Heart right ventricle (tissue), 16 donors: ENCODE measurements at places on chromosomes 13 and 19. TPM values are rescaled to one million over a fixed set of nuclear protein-coding genes. Genes with fewer than 3 reads are reported as not detected.
A peak's percentile ranks its signal among the peaks of the same experiment; 100 is the strongest.

Gene OR7A17
- not detected for polyA plus RNA-seq

Gene SLC25A41
- polyA plus RNA-seq: 1.4 TPM

Gene ZNF527
- polyA plus RNA-seq: 2.5 TPM

Gene TMPRSS9
- not detected for polyA plus RNA-seq

Gene MYO1F
- 7.7 TPM for polyA plus RNA-seq

GRCh38 chr19:28619816-28620429 lies 593.0 kb downstream of the UQCRFS1 start:
- DNase-seq: no peak

- DNase-seq: no peak
These were observed 1251.9 kb upstream of the SLC10A2 start for GRCh38 chr13:104318121-104318520.

DNA sequence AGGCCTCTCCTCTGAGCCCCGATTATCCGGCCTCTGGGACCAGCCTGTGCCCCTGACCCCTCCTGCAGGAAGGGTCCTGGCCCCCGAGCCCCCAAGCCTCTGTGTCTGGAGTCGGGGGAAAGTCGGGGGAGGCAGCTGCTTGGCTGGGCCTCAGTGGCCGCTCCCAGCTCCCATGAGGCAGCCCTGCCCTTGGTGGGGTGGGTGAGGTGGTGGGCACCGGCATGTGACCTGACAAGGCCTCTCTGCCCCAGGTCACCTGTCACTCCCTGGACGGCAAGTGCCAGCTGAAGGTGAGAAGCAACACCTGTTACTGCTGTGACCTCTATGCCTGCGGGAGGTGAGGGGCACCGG lies 41.5 kb downstream of the TMEM255B start:
- no peak for DNase-seq

DNA sequence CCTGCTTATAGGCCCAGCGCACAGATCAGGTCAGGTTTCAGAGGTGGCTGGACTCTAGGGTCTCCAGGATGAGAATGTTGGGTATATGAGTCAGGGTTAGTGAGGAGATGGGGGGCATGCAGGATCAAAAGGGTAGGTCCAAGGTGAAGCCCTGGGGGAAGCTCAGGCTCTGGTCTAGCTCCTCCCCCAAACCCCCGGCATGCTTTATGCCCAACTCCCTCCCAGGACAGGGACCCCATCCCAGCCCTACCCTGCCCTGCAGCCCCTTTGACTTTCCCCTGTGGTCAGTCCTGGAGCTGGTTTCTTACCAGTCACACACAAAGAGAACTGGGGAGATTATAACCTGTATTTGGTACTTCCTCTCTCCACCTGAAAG lies 9.8 kb upstream of the CEACAM18 start:
- no peak for DNase-seq

- DNase-seq: no peak
These were observed 119.1 kb downstream of the KLF12 start for GRCh38 chr13:74015137-74015536.

- DNase-seq: no peak
These were observed 43.1 kb upstream of the STARD13 start for GRCh38 chr13:33328701-33329100.

GRCh38 chr19:51466723-51467122 lies 8.5 kb upstream of the SIGLEC8 start:
- no peak for DNase-seq

DNA sequence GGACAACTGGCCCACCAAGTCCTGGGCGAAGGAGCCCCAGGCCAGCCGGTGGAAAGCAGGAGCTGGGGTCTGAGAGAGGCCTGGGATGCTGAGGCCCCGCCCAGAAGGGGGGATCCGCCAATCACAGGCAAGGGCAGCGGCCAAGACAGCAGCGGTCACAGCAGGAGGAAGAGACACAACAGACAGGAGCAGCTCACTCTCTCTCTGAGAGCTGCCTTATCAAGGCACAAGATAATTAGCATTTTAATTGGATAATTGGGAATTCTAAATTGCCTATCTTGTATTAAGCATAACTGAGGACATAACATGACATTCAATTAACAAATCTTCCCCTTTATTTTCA lies 46.2 kb downstream of the CEBPG start:
- DNase-seq: no peak

DNA sequence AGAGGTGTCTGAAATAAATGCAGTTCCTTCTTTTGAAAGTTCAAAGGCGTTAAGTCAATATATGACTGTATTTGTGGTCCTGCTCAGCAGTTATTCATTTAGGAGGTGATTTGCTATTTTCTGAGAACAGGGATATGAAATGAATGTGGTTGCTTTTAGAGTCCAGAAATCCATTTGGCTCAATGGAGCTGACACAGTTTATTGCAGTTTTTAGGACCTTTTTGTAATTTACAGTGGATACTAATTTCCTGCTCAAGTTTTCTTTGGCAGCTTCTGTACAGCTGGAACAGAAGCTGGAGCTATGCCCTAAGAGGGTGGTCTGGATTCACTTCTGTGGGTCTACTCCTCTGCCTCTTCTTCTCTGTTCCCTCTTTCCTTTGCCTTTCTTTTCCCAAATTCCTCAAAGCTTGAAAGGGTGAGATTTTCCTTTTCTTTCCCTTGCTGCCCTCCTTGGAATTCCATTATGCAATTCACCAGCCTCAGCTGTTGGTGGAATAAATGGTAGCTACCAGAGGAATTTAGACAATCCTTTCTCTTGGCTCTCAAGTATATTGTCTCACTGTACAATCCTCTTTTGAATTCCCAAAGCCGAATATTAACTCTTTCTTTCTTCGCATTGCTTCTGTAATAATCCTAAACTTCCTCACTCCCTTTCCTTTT lies 39.9 kb downstream of the ITGBL1 start:
- DNase-seq: no peak

DNA sequence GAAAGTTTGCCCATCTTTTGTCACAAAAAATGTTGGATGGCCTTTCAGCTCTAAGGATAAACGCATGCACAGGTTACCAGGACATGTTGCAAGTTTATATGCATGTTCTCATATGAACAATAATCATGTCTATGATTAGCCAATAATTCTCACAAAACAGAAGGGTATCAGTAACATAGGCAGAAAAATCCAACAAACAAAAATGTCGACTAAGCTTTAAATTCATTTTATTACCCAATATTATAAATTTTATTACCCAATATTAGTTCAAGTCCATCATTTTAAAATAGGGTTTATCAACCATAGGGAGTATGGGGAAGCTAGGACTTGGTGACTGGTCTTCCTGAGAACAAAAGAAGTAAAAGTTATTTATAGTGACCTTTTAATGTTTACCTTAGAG lies 93.1 kb downstream of the ENOX1 start:
- DNase-seq: no peak

DNA sequence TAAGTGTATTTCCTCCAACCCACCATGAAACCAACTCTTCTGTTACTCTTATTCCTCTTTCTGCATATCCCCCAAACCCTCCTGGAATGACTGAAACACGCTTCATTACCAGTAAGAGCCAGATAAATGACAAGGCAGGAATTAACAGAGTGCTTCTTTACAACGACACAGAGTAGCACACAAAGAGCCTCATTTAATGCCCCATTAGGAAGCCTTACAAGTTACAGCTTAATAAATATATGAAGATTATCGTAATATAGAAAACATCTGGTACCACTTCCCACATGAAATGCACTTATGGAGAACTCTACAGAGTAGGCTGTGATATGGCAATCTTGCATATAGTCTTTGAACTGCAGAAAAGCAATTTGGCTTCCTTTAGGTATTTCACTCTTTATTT lies 116.8 kb downstream of the ENOX1 start:
- DNase-seq: no peak

DNA sequence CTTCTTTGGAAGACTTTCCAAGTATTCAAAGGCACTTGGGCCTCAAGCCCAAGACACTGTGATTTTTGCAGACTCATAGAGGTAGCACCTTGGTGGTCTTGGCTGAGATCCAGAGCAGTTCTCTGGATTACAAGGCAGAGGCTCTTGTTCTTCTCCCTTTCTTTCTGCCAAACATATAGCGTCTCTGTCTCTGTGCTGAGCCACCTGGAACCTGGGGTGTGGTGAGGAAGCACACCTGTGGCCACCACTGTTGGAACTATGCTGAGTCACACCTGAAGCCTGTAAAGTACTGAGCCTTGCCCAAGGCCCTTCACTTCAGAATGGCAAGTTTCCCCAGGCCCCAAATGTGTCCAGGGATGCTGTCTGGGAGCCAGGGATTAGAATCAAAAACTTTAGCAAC lies 127.5 kb downstream of the FREM2 start:
- DNase-seq: no peak

GRCh38 chr13:24784319-24784718 lies 20.4 kb downstream of the RNF17 start:
- DNase-seq: no peak

GRCh38 chr19:42199440-42200115 lies 17.9 kb downstream of the DEDD2 start:
- DNase-seq: peak; percentile 26

GRCh38 chr13:21872795-21873194 lies 201.9 kb downstream of the FGF9 start:
- DNase-seq: no peak

DNA sequence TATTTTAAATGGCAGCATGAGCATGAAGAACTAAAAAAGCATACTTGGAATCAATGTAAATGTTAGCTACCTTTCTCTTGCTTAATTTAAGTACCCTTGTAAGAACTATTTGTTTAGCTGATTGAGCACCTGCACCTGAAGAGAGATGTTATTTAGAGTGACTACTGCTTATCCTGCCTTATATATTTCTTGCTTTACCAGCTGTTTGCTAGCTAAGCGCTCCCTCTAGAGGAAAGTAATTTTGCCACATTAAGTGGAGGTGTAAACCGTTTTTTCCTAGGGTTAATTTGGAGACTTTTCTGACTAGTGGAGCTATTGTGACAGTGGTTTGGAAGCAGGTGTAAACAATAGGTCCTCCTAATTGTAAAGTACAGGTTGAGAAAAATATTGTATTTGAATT lies 19.4 kb upstream of the PSG2 start:
- no peak for DNase-seq

GRCh38 chr13:81148822-81149221 lies 807.9 kb upstream of the SPRY2 start:
- no peak for DNase-seq

DNA sequence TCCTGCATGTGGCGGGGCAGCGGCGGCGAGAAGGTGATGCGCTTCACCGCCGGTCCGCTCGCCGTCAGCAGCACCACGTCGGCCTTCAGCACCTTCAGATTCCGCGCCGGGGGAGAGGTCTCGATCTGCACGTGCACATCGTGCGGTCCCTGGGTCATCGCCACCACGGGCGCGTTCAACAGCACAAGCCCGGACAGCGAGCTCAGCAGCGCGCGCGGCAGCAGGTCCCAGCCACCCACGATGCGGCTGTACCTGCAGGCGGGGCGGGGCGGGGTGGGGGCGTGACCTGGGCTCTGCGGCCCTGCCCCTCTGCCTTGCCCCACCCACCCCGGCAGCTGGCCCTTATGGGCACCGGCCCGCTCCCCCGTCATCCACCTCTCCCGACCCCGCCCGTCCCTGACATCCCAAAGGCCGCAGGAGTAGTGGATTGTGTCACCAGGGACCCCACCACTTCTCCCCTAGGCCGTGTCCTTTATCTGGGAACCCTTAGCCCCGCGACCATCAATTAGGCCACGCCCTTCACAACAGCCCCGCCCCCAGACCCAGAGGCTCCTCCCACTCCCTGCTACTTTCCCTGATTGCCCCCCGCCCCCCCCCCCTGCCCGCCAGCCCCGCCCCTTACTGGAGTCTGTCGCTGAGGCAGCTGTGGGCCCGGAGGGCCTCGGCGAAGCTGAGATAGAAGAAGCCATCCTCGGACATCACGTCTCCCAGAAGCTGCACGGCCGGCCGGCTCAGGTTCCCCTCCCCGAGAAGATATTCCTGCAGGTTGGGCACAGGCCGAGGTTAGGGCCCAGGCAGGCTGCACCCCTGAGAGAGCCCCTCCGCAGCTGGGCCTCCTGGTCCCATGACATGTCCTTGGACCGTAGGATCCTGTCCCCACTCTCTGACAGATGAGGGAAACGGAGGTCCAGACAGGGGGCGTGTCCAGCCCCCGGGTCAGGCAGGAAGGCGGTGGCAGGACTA lies 6.1 kb downstream of the IL4I1 start:
- DNase-seq: no peak

GRCh38 chr19:3055741-3056416 lies 6.4 kb downstream of the TLE5 start:
- no peak for DNase-seq

DNA sequence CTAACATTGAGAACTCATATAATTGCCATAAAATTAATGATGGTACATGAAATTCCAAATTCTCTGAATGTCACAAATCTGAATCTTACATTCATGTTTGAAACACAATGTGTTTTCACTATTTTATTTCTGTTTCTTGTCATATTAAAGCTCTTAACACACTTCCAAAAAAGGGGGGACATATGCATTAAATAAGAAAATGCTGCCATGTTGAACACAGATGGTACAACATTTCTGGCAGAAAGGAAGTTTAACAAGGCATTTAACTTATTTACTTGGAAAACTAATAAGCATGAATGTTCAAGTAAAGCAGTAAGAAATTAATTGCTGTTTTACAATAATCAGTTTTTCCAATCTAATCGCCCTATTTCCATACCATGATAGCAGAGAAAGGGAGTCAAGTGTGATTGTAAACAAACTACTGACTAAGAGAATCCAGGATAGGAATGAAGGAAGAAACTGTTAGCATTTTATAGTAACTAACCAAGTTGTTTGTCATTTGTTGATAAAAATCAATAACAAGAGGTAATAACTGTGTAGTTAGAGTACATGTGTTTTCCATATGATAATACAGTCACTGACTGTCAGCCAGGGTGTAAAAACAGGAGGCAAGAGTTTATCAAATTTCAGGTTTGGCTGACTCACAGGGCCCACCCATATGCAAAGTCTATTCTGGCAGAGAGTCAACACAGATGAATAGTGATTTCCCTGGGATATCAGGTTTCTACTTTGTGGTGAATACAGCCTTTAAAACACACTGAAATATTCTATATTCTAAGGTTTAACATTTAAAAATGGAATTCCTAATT lies 5.7 kb upstream of the FOXO1 start:
- DNase-seq: no peak

DNA sequence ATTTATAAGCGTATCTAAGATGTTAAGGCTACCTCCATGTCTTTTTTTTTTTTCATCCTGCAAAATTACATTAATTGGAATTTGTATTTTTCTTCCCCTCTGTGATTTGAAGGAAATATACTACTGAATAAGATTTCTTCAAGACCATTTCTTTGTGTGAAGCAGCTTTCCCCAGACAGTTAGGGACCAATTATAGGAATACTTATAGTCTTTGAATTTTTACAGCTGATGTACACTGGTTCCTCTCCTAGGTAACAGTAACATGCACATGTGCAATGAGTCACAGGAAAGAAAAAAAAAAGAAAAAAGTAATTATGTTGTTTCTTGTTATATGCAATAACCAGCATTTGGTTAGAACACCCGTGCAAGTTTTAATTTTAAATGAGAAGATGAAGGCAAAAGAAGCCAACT lies 82.0 kb downstream of the PCDH9 start:
- DNase-seq: no peak

GRCh38 chr19:19006213-19006612 lies 27.1 kb downstream of the SUGP2 start:
- DNase-seq: no peak
